ENCODE measurements at places on chromosomes 16 and 17. TPM values are rescaled to one million over a fixed set of nuclear protein-coding genes. Genes with fewer than 3 reads are reported as not detected.

Gene PRRT2
- total RNA-seq: 3.6 TPM

Gene CES2
- total RNA-seq: 22.0 TPM

Gene OTOP3
- not detected for total RNA-seq

Gene ADGRG1
- 20.6 TPM for total RNA-seq

- DNase-seq: no peak
These were observed 64.8 kb upstream of the AMZ2 start for GRCh38 chr17:68182940-68183551.

DNA sequence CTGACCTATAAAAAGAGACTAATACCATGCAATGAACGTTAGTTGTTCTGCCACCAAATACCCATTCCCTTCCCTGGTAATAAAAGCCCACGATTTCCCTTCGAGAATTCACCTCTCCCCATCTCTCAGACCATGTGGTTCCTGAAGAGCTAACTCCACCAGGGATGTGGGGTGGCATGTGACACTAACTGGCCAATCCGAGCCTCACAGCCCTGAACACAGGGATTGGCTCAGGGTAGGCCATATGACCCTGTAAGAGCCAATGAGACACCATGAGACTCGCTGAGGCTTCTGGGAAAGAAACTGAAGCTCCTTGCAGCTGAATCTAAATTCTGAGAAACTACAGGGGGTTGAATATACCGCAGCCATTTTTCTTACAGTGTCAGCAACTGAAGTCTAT, 21.1 kb downstream of the HELZ start:
- no peak for DNase-seq

GRCh38 chr17:28861393-28862203, 6.8 kb downstream of the ERAL1 start:
- DNase-seq: no peak

- no peak for DNase-seq
These were observed 38.3 kb downstream of the CYB561 start for GRCh38 chr17:63407741-63408330.

DNA sequence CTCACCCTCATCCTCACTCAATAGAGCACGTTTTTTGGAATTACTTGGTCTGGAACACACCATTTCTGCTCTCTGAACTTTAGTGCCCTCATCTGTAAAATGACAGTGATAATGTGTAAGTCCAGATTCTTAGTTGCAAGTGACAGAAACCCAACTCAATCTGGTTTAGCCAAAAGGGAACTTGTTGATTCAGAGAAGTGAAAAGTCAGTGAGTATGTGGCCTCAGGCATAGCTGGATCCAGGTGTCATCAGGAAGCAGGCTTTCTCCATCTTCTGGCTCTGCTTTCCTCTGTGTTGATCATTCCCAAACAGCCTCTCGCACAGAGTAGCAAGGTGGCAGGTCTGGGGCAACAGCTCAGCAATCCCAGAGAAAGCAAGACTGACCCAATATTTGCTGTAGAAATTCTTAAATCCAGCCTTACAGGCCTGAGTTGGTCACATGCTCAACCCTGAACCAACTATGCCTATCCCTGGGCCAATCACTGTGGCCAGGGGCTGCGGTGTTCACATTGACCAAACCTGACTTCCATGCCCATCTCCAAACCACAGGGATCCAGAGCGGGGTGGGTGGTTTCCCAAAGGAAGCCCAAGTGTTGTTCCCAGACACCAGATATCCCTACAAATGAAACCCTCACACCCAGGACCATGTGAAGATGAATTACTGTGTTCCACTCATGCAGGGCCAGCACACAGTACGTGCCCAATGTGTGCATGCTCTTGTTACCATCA, 23.3 kb upstream of the ALKBH5 start:
- no peak for DNase-seq

DNA sequence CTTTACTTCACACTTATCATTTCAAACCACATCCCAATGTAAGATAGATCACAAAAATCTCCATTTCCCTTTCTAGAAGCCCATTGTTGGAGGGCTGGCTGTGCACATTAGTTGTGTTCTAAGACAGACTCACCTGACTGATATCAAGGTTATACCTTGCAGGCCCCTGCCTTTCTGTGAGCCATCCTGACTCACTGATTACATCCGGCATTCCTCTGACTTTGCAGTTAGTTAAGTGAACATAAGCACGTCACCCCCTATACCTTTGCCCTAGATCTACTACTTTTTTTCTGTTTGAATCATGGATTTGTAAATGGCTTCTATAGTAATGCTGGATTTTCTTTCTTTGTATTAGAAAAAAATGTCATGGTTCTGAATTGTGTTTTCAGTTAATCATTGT, 78.3 kb downstream of the TANGO6 start:
- no peak for DNase-seq

DNA sequence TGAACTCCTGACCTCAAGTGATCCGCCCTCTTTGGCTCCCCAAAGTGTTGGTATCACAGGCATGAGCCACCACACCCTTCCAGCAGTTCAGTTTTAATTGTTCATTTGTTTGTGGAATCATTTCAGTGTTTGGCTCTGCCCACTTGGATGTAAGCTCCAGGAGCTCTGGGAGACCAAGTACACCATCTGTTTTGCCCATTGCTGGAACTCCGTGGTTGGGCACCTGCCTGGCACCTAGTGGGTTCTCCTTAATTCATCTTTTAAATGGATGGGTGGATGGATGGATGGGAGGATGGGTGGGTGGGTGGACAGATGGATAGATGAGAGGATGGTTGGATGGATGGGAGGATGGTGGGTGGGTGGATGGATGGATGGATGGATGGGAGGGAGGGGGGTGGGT, 953 bp upstream of the NECAB2 start:
- DNase-seq: no peak

GRCh38 chr16:14487579-14487978, 142.5 kb downstream of the PARN start:
- peak; percentile 70 for DNase-seq

GRCh38 chr16:9516444-9516843, 425.0 kb downstream of the HAPSTR1 start:
- DNase-seq: no peak

- DNase-seq: no peak
These were observed 151.7 kb downstream of the CPPED1 start for GRCh38 chr16:12651765-12652512.

DNA sequence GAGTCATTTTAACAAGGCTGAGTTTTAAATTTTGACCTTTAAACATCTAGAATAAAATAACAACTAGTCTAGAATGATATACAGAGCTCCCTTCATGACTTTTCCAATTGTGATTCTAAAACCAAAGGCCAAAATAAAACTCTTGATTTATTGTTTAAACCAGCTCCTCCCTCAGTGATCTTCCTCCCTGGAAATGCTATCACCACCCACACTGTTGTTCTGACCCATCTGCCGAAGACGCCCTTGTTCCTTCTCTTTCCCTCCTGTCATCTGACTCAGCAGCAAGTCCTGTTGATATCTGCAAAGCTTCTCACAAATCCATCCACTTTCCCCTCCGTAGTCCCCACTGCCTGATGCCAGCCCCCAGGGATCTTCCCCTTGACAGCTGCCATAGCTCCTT, 231.6 kb upstream of the DYNLRB2 start:
- DNase-seq: no peak

DNA sequence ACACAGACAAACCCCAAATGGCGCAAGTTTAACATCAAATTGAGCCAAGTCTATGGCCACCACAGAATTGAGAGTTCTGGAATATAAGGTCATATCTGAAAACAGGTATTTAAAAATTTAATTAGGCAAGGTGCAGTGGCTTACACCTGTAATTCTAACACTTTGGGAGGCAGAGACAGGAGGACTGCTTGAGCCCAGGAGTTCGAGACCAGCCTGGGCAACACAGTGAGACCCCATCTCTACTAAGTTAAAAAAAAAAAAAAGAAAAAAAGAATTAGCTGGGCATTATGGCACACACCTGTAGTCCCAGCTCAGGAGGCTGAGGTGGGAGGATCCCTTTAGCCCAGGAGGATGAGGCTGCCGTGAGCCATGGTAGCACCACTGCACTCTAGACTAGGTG, 19.1 kb downstream of the NFE2L1 start:
- DNase-seq: no peak

- no peak for DNase-seq
These were observed 36.3 kb downstream of the OR1D5 start for GRCh38 chr17:3026856-3027751.

DNA sequence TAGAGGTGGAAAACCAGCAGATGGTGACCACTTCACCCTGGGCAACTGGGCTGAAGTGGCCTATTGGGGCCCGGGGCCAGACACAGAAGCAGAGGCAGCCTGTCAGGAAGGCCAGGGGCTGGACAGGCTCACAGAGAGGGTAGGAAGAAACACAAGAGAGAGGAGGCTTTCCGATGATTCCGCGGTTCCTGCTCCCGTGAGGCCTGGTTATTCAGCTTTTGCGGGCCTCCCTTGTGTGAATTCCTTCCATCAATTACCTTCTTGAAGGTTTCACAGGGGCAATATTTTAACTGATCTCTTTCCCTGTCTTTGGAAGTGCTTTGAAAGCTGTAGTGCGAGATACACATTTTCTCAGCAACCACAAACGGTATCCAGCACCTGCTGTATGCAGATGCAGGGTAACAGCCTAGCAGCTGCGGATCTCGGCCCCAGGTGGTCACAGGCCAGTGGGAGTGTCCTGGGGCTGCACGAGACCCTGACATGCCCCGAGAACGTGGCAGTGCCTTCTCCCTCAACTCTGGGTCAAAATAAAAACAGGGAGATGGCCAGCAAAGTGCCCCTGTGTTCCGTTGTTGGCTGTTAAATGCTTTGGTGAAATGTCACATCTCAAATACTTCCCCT, 11.6 kb upstream of the CMIP start:
- DNase-seq: no peak

All from esophagus muscularis mucosa (tissue), 4 donors.